Activated CD4-positive, alpha-beta T cell treated with anti-CD3 and anti-CD28 coated beads for 36 hours (primary cell): ENCODE measurements at places on chromosomes 11 and 22. TPM values are rescaled to one million over a fixed set of nuclear protein-coding genes. Genes with fewer than 3 reads are reported as not detected.

Gene CFAP300
- not detected for total RNA-seq

Gene DDTL
- 2.3 TPM for total RNA-seq

Gene OTOG
- total RNA-seq: not detected

Gene SMC1B
- total RNA-seq: 0.67 TPM

Gene SCUBE1
- total RNA-seq: not detected

Gene PRODH
- not detected for total RNA-seq

Gene CABP7
- total RNA-seq: not detected

Gene AIFM3
- not detected for total RNA-seq

Gene GAL3ST1
- total RNA-seq: not detected

Gene SYT12
- not detected for total RNA-seq

Gene DEFB131B
- total RNA-seq: not detected

Gene CEND1
- total RNA-seq: 1.1 TPM

Gene ZNF74
- 6.5 TPM for total RNA-seq

Gene MPPED2
- total RNA-seq: 0.30 TPM

Gene MAJIN
- total RNA-seq: 1.6 TPM

Gene GLYATL1
- total RNA-seq: 0.50 TPM

Gene NAA40
- total RNA-seq: 13.7 TPM

Gene CRYBB2
- 0.30 TPM for total RNA-seq

Gene C1QTNF5
- total RNA-seq: not detected

Gene DNAJC4
- 21.9 TPM for total RNA-seq

Gene TSPO
- total RNA-seq: 114 TPM

Gene NXPE1
- total RNA-seq: not detected

Gene C11orf86
- total RNA-seq: not detected

Gene F2
- total RNA-seq: not detected

Gene NPTXR
- total RNA-seq: 1.4 TPM

Gene MMP11
- total RNA-seq: 1.1 TPM

Gene GGTLC3
- not detected for total RNA-seq

Gene CTSW
- total RNA-seq: 1.7 TPM

Gene ANO5
- 0.05 TPM for total RNA-seq

Gene MMP12
- total RNA-seq: not detected

Gene NXPE2
- not detected for total RNA-seq

Gene FADD
- 23.5 TPM for total RNA-seq

Gene APOL4
- 0.21 TPM for total RNA-seq

Gene SHANK3
- total RNA-seq: 0.16 TPM

Gene INTS4
- 55.4 TPM for total RNA-seq

Gene UPK3A
- total RNA-seq: not detected

Gene VWA5A
- 8.6 TPM for total RNA-seq

Gene BTBD18
- total RNA-seq: not detected

Gene GNG3
- not detected for total RNA-seq

Gene DCDC1
- 0.23 TPM for total RNA-seq

Gene DNHD1
- total RNA-seq: 20.9 TPM

Gene SLC5A1
- not detected for total RNA-seq

Gene MRPL21
- 100 TPM for total RNA-seq

Gene OR4D5
- total RNA-seq: not detected

Gene RBMXL2
- not detected for total RNA-seq

Gene SHISAL1
- not detected for total RNA-seq

Gene FIBIN
- not detected for total RNA-seq

Gene MB
- not detected for total RNA-seq

Gene FADS2
- 58.4 TPM for total RNA-seq

Gene APOA4
- total RNA-seq: not detected

Gene DESI1
- total RNA-seq: 56.6 TPM

Gene ACRV1
- total RNA-seq: not detected

Gene MMP3
- total RNA-seq: not detected

Gene DGCR6
- 0.28 TPM for total RNA-seq

Gene PKNOX2
- not detected for total RNA-seq

Gene PHLDB1
- 2.7 TPM for total RNA-seq
